ENCODE measurements at places on chromosomes 2 and 18. TPM values are rescaled to one million over a fixed set of nuclear protein-coding genes. Genes with fewer than 3 reads are reported as not detected.

Gene CFC1
- total RNA-seq, result not detected

- H3K27ac ChIP-seq, result no peak overlapping the region
- peaks cover 4% of the 10 kb centered on the region for H3K4me1 ChIP-seq
- peaks cover 9% of the 10 kb centered on the region for H3K27me3 ChIP-seq
- H3K4me3 ChIP-seq, result no peak overlapping the region
- peaks cover 5% of the 10 kb centered on the region for H3K36me3 ChIP-seq
- no peak for DNase-seq
Observed at GRCh38 chr2:127231130-127231865, 11.2 kb upstream of the CYP27C1 start.

GRCh38 chr2:215635788-215636139 is 199.9 kb upstream of the FN1 start:
- no peak for DNase-seq
- H3K36me3 ChIP-seq, result peaks cover 26% of the 10 kb centered on the region
- H3K27me3 ChIP-seq, result peaks cover 14% of the 10 kb centered on the region
- no peak overlapping the region for H3K27ac ChIP-seq
- no peaks in the 10 kb centered on the region for H3K4me1 ChIP-seq
- no peak overlapping the region for H3K4me3 ChIP-seq

- H3K27me3 ChIP-seq, result no peaks in the 10 kb centered on the region
- H3K4me3 ChIP-seq, result no peak overlapping the region
- H3K4me1 ChIP-seq, result peaks cover 25% of the 10 kb centered on the region
- no peak overlapping the region for H3K27ac ChIP-seq
- DNase-seq, result no peak
Observed at GRCh38 chr2:143284087-143284675, 155.0 kb downstream of the ARHGAP15 start.

GRCh38 chr18:48934415-48934722 is 16.4 kb downstream of the SMAD7 start:
- DNase-seq, result no peak
- H3K4me1 ChIP-seq, result peaks cover 93% of the 10 kb centered on the region
- peaks cover 4% of the 10 kb centered on the region for H3K36me3 ChIP-seq
- no peaks in the 10 kb centered on the region for H3K27me3 ChIP-seq
- peak overlapping the region; percentile 80 for H3K4me3 ChIP-seq

GRCh38 chr18:33611525-33612135 is 33.6 kb downstream of the ASXL3 start:
- H3K27me3 ChIP-seq, result no peaks in the 10 kb centered on the region
- H3K27ac ChIP-seq, result no peak overlapping the region
- H3K4me3 ChIP-seq, result no peak overlapping the region

- no peaks in the 10 kb centered on the region for H3K36me3 ChIP-seq
- H3K27me3 ChIP-seq, result peaks cover 2% of the 10 kb centered on the region
- DNase-seq, result no peak
- H3K4me1 ChIP-seq, result no peaks in the 10 kb centered on the region
- H3K4me3 ChIP-seq, result no peak overlapping the region
- H3K27ac ChIP-seq, result no peak overlapping the region
Observed at GRCh38 chr2:235990344-235990743, 177.8 kb downstream of the GBX2 start.

- no peak overlapping the region for H3K27ac ChIP-seq
- no peak for DNase-seq
Observed at GRCh38 chr2:205193125-205193835, 489.0 kb upstream of the NRP2 start.

DNA sequence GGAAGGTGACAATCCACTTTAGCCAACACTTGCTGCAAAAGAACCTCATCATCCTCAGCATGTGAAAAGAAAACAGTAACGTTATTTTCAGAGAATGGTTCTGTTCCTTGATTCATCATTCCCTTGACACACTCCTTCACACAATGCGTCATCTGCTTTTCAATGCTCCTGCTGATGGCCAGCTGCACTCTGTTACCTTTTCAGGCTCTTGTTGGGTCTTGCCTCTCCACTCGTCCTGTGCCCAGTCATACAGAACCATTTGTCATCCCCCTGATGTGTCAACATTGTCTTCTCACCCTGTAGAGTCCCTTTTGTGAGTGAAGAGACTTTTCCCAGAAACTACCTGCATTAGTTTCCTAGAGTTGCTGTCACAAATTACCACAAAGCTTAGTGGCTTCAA is 12.2 kb upstream of the DTNA start:
- peak overlapping the region; percentile 32 for H3K27ac ChIP-seq
- H3K27me3 ChIP-seq, result no peaks in the 10 kb centered on the region
- H3K4me3 ChIP-seq, result no peak overlapping the region
- DNase-seq, result no peak
- peaks cover 27% of the 10 kb centered on the region for H3K4me1 ChIP-seq

DNA sequence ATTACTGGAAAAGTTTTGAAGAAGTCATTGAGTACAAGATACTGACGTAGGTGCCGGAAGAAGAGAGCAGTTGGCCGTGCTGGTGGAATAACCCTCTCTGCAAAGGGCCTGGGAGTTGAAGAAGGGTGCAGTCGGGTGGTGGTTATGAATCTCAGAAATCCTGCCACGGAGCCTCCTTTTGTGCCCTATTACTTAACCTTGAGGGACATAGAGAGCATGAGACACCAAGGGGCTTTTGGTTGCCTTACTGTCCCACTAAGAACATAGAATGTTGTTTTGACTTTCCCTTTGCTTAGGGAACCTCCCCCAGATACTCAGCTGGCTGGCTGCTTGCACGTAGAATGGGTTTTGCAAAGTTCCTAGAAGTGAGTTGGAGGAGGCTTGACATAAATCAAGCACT is 1.3 kb upstream of the CD28 start:
- H3K36me3 ChIP-seq, result peaks cover 8% of the 10 kb centered on the region
- H3K27me3 ChIP-seq, result no peaks in the 10 kb centered on the region
- H3K27ac ChIP-seq, result peak overlapping the region; percentile 98

DNA sequence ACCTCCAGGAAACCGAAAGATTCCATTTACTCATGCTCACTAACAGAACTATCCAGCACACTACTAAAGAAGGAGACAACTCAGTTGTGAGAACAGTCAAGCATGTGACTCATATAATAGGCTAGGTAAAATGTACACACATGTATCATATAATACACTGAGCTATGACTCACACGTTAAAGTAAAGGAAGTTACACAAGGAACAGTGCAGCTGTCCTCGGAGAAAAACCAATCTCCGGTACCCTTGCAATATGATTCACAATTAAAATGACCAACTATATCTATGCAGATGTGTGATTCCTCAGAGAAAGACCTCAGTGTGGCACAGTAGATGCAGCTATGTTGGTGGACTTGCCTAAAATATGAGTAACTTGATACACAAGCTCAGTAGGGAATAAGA is 76.5 kb downstream of the STRN start:
- peaks cover 7% of the 10 kb centered on the region for H3K36me3 ChIP-seq
- peak overlapping the region; percentile 46 for H3K27ac ChIP-seq
- peaks cover 5% of the 10 kb centered on the region for H3K4me1 ChIP-seq
- peak overlapping the region; percentile 40 for H3K4me3 ChIP-seq

DNA sequence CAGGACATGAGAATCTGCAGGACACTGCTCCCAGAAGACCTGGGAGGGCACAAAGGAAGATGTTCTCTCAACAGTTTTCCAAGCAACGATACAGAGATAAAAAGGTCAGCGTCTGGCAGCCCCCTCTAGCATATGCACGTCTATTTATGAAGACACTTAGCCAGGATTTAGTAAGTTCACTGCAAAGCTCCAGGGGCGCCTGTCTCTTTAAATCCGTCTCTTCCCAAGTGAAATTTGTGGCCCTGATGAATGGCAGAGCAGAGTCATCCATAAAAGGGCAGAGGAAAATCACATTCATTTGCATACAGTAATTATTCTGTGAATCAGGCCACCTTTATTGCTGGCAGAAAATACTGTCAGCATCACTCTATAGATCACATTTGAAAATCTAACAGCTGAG is 390.9 kb upstream of the SMIM21 start:
- H3K4me1 ChIP-seq, result no peaks in the 10 kb centered on the region
- no peak for DNase-seq
- H3K27me3 ChIP-seq, result no peaks in the 10 kb centered on the region
- no peaks in the 10 kb centered on the region for H3K36me3 ChIP-seq

- H3K36me3 ChIP-seq, result peaks cover 8% of the 10 kb centered on the region
- H3K4me3 ChIP-seq, result peak overlapping the region; percentile 51
- no peaks in the 10 kb centered on the region for H3K27me3 ChIP-seq
Observed at GRCh38 chr2:176854878-176855277, 357.7 kb upstream of the HNRNPA3 start.

- peaks cover 4% of the 10 kb centered on the region for H3K36me3 ChIP-seq
- peak overlapping the region; percentile 54 for H3K4me3 ChIP-seq
- no peaks in the 10 kb centered on the region for H3K27me3 ChIP-seq
- peak; percentile 74 for DNase-seq
Observed at GRCh38 chr18:58649966-58650816, 21.1 kb upstream of the MALT1 start.

GRCh38 chr2:215672406-215672805 is 236.5 kb upstream of the FN1 start:
- H3K36me3 ChIP-seq, result no peaks in the 10 kb centered on the region
- H3K27me3 ChIP-seq, result peaks cover 16% of the 10 kb centered on the region
- DNase-seq, result no peak
- no peak overlapping the region for H3K4me3 ChIP-seq
- H3K4me1 ChIP-seq, result no peaks in the 10 kb centered on the region

DNA sequence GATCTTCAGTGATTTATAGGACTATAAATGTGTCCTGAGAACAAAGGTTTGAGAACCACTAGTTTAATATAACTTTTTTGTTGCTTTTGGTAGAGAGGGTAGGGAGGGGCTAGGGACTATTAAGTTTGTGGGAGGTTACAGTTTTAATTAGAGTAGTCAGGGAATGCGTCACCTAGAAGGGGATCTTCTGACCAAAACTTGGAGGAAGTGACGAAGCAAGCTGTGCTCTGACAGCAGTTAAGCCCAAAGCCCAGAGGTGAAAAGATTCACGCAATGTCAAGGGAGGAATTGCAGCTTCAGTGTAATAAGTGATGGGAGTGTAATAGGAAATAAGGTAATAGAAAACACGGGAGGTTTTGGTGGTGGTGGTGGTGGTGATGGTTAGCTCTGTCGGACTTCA is 8.1 kb downstream of the TDRD15 start:
- H3K4me1 ChIP-seq, result no peaks in the 10 kb centered on the region
- H3K36me3 ChIP-seq, result no peaks in the 10 kb centered on the region
- H3K27ac ChIP-seq, result no peak overlapping the region
